ENCODE measurements at places on chromosomes 1 and 21. TPM values are rescaled to one million over a fixed set of nuclear protein-coding genes. Genes with fewer than 3 reads are reported as not detected.

DNA sequence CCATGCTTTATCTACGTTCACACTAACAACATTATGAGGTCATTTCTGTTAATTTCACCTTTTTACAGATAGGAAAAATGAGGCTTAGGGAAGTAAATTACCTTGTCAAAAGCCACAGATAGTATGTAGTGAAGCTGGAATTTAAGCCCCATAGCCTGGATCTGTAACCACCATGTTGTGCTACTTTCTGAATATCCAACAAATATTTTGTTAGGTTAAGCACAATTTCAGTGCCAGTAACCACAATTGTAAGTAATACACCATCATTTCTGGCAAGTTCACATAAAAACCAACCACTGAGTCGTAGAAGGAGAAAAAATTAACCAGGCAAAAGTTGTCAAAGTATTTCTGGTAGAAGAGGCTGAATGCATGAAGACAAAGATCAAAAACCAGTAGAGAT lies 593.1 kb upstream of the CAMK1G start:
- H3K27me3 ChIP-seq: no peaks in the 10 kb centered on the region
- no peak overlapping the region for H3K27ac ChIP-seq
- H3K4me3 ChIP-seq: no peak overlapping the region
- DNase-seq: no peak

DNA sequence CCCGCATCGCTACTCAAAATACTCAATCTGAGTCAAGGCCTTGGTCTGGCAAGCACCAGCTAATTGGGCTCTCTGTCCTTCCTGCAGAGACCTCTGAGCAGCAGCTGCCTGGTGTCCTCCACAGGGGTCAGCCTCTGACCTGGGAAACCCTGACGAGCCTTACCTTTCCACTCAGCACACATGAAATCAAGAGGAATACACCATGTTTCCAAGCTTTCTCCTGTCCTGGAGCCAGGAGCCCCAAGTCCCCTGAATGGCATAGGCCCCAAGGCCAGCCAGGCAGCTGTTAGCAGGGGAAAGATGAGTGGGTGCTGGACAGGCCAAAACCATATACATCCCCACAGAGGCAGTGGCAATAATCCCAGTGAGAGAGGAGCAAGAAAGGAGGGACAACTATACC lies 27.2 kb upstream of the TSPEAR start:
- peak; percentile 15 for DNase-seq
- no peaks in the 10 kb centered on the region for H3K27me3 ChIP-seq
- no peaks in the 10 kb centered on the region for H3K4me1 ChIP-seq
- H3K27ac ChIP-seq: no peak overlapping the region
- H3K36me3 ChIP-seq: no peaks in the 10 kb centered on the region

DNA sequence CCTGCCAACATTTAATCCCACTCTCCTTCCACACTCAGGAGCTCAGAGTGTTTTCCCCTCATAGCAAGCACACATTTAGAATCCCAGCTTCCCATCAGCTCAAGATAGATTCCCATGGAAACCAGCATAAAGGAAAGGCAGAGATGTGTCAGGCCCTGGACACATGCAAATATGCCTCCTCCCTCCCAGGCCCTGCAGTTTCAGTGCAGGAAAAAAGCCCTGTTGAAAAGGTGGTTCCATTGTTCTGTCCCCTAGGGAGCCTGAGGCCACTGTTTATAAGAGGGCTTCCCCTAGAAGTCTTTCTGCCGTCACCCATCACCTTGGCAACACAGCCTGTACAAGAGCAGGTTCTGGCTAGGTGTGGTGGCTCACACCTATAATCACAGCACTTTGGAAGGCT lies 3.6 kb downstream of the CACNA1S start:
- H3K36me3 ChIP-seq: no peaks in the 10 kb centered on the region
- H3K4me1 ChIP-seq: no peaks in the 10 kb centered on the region
- no peaks in the 10 kb centered on the region for H3K27me3 ChIP-seq
- H3K27ac ChIP-seq: no peak overlapping the region

GRCh38 chr1:66563094-66563800 lies 29.3 kb downstream of the SGIP1 start:
- H3K4me1 ChIP-seq: peaks cover 3% of the 10 kb centered on the region
- H3K27ac ChIP-seq: peak overlapping the region; percentile 80
- H3K4me3 ChIP-seq: peak overlapping the region; percentile 14

- DNase-seq: no peak
- no peaks in the 10 kb centered on the region for H3K36me3 ChIP-seq
Measured at GRCh38 chr1:29179641-29180184, 2.0 kb downstream of the SRSF4 start.

GRCh38 chr1:38194472-38194871 lies 147.9 kb upstream of the POU3F1 start:
- no peak overlapping the region for H3K4me3 ChIP-seq
- DNase-seq: no peak
- no peak overlapping the region for H3K27ac ChIP-seq
- no peaks in the 10 kb centered on the region for H3K36me3 ChIP-seq

DNA sequence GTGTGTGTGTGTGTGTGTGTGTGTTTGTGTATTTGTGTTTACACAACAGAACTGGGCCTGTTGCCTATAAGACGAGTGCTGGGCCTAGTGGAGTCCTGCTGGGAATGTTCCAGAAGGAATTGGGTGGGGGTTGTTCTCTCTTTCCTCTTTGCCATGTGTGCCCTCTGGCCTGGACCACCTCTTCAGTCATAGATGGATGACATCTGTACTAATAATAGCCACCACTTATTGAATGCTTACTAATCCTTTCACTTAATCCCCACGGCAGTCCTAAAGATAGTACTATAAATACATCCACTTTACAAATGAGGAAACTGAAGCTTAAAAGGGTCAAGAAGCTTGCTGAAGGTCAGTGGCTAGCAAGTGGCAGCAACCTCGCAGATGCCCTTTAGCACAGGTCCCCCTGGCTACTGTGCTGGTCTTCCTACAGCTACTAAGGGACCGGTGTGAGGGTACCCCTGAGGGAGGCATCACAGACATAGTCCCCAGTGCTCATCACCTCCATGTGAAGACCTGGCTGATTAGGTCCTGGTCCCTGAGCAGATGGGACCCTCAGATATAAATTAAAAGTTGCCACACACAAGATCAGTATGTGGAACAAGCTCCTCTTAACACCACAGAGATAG lies 55.2 kb upstream of the KIF1B start:
- H3K4me3 ChIP-seq: no peak overlapping the region
- no peaks in the 10 kb centered on the region for H3K4me1 ChIP-seq
- no peaks in the 10 kb centered on the region for H3K27me3 ChIP-seq
- no peak for DNase-seq

The NOS1AP gene
- polyA plus RNA-seq: 2.6 TPM

The MANEAL gene
- polyA plus RNA-seq: 2.3 TPM

The NCF2 gene
- polyA plus RNA-seq: 2.2 TPM

The CFHR5 gene
- not detected for polyA plus RNA-seq

Data from aorta (tissue), 5 donors.